Caco-2 (cell line): ENCODE measurements at places on chromosomes 11 and 22. TPM values are rescaled to one million over a fixed set of nuclear protein-coding genes. Genes with fewer than 3 reads are reported as not detected.

CCDC179 gene
- not detected in 2 replicates for total RNA-seq

TRIM49D1 gene
- total RNA-seq: not detected in 2 replicates

RIN1 gene
- total RNA-seq: 11.7 and 12.7 TPM in 2 replicates

GAL3ST3 gene
- not detected in 2 replicates for total RNA-seq

MEI1 gene
- not detected in 2 replicates for total RNA-seq

DNA sequence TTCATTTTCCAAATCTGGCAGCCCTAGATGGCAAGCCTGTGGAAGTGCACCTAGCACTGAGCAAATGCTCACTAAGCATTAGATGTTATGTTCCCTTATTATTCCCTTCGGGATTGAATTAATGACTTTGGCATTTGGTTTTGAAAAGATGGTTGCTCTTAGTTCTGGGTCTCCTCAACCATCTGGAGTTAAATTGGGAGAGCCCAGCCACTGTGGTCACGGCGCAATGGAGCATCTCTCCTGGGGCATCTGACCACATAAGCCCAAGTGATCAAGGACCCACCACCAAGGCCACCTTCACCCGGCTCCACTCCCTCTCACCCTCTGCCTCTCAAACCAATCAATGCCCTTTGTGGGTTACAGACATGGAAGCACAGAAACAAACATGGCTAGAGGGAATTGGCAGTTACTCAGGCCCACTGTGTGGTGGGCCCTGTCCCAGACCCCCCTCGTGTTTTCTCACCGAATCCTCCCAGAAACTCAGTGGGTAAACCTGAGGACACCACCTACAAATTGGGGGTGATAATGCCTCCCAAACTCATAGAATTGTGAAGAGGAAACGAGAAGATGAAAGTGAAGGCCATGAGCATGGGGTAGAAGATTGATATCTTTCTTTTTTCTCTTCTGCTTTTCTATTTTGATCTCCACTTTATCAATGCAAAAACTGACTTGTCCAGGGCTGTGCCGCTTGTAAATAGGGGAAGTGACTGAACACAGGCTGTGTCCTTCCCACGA is 52.2 kb downstream of the IRAG1 start:
- no peak for DNase-seq

GRCh38 chr22:37710675-37711074 is 13.8 kb downstream of the TRIOBP start:
- no peak for DNase-seq

- no peak for DNase-seq
These were observed 491.3 kb downstream of the BUD13 start for GRCh38 chr11:116281173-116282160.

GRCh38 chr11:56905936-56906335 is 82.8 kb upstream of the OR5AK2 start:
- DNase-seq: no peak

GRCh38 chr11:31987118-31988005 is 103.5 kb upstream of the RCN1 start:
- DNase-seq: no peak

DNA sequence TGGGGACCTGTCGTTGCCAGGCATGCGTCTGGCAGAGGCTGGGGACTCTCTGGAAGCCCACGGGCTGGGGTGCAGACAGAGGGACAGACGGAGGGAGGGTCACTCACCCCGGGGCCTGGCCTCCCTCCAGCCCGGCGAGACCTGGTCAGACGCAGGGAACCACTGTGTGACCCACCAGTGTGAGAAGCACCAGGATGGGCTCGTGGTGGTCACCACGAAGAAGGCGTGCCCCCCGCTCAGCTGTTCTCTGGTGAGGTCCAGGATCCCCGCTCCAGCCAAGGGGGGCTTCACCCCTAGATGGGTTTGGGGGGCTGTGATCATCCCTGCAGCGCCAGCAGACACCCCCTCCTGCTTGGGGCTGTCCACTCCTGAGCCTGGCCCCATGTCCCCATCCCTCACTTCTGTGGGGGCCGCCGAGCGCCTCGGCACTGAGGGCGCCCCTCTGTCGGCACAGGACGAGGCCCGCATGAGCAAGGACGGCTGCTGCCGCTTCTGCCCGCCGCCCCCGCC is 23.6 kb upstream of the MUC5B start:
- DNase-seq: peak; percentile 32

DNA sequence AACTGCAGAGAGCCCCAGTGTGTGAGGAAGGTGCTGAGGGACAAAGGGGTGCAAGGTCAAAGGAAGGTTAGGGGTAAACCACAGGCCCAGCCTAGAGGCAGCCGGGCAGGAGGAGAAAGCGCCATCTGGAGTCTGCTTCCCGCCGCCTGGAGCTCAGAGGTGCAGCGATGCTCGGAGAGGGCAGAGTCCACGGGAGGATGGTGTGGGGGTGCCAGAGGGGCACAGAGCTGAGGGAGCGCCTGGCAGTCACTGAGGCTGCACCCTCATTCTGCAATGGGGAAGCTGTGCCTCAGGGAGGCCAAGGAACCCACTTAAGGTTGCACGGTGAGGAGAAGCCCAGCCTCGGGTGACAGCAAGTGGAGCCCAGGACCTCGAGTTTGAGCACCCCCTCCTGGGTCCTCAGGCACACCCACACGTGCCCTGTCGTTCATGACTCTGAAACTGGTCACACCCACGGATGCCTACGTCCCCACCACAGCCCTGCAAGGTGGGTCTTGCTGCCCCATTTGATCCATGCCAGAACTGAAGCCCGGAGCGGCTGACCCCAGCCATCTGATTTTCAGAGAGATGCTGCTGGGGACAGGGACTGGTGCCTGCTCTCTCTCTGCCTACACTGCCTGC is 1.6 kb downstream of the IL2RB start:
- no peak for DNase-seq
